Stimulated activated CD8-positive, alpha-beta memory T cell treated with anti-CD3 and anti-CD28 coated beads, Interleukin-7, amount 100 ng/mL, for 1 hour (primary cell): ENCODE measurements at places on chromosomes 5 and 9.

- no peak for DNase-seq
Measured at GRCh38 chr9:92726971-92727715, 37.5 kb downstream of the BICD2 start.

DNA sequence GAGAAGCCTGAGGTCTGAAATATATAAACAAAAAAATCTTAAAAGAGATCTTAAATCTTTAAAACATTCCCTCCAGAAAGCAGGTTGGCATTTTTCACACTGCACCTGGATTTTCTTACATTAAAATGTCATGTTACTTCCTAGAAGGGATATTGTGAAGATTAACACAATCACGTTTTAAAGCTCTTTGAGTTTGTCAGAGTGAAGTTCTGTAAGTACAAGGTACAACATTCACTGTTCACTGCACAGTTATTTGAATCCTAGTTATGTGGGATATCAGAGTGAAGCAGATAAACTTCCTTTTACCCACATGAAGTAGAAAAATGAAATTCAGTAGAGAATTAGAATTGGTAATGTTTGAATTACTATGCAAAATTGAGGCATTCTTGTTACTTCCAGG lies 353.6 kb upstream of the RGMB start:
- DNase-seq: no peak

DNA sequence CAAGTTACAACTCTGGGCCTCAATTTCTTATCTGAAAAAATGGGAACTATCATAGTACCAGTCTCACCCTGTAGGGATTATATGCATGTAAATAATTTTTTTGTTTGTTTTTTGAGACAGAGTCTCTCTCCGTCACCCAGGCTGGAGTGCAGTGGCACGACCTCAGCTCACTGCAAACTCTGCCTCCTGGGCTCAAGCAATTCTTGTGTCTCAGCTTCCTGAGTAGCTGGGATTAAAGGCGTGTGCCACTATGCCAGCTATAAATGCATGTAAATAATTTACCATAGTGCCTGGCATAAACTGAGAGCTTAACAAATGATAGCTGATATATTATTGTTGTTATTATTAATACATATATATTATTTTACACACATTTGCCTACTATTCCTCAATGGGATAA lies 3.0 kb upstream of the ARHGAP26 start:
- DNase-seq: no peak

DNA sequence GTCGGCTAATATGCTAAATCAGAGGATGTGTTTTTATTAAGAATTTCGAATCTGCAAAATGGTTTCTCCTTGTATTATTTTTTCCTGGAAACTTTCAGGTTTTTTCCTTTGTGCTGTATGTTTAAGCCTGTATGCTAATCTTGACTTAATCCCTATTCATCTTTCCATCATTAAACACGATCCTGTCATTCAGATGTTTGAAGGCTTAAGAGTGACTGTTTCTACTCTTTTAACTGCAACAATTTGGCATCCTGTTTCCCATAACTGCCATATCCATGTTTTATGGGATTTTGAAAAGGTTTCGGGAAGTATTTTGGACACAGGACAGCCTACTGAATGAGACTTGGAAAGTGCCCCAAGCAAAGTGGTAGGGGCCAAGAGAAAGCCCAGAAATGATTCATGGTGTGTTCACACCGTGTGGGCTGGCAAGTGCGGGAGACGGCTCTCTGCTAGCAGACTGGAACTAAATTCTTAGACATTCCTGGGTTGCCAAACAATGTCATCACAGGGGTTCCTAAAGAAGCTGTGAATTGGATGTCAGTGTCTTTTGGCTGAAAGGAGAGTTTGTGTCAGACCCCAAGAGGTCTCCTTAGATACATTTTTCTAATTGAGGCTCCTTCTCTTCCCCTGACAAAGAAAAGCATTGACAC lies 125.4 kb upstream of the ADAMTS16 start:
- no peak for DNase-seq

- DNase-seq: no peak
Measured at GRCh38 chr5:129199308-129199707, 104.8 kb downstream of the ISOC1 start.

DNA sequence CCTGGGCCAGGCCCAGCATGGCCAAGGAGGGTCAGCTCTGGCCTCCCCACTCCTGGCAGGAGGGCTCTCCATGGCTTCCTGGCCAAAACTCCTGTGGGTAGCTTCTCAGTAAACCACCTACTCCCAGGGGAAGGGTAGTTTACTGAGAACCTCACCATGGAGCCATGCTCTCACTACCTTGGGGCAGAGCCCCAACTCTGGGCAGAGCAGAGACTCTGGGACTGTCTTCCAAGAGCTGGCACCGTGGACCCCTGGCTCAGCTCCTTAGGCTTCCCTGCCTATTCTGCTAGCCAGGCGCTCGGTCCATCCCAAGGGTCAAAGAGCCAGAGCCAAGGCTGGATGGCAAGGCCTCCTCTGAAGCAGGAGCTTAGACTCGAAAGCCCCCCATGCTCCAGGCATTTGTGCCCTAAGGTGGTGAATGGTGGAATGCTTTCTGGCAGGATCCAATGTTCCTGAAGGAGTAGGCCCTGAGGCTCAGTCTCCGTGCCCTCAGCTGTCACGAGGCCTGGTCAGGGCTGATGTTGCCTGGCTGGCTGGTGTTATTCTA lies 19.6 kb downstream of the TCF7 start:
- DNase-seq: no peak

DNA sequence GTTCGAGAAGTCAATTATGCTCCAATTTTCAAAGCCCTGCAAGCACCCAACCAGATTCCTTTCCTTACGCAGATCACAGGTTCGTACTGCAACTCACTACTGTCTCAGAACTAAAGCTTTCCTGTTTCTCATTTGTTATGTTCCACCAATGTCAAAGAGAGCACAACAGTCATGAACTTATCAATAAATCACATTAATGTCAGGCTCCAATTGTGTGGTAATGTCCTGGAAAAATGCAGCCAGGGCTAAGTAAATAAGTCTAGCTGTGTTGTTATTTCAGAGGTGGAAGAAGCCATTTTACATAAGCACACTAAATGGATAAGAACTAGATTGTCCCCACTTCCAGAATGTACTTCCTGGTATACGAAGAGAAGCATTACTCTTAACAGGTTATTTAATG lies 488.6 kb upstream of the PTGER4 start:
- DNase-seq: no peak

GRCh38 chr5:34034534-34035327 lies 8.3 kb downstream of the C1QTNF3 start:
- DNase-seq: no peak

DNA sequence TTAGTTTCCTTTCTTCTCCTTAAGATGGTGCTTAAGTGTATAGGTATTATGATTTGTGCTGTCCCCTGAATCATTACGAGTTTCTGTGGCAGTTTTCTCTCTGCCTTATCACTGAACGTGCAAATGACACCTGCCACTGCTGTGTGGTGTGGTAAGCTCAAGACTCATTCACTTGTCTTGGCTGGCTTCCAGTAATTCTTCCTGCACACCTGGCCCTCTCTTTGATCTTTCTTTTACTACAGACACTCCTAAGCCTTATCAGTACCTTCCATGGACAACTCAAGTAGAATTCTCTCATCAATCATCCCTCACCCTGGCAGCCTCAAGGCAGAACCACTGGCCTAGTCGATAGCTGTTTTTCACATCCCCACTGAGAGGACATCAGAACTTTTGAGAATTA lies 82.6 kb upstream of the ADAMTS19 start:
- no peak for DNase-seq

DNA sequence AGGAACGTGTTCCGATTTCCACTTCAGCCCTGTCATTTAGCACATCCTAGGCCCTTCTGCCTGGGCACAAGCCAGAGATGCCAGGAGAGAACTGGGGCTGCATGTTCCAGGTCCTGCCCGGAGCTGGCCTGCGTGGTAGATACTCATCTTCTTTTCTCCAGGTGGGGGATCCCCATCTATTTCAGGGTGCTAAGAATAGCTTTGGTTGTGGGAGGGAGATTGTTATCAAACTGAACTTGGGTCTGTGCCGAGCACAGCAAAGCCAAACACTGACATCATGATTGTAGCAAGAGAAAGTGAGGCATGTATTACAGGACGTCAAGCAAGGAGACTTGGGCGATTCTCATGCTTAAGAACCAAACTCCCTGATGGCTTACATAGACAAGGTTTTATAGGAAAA lies 18.2 kb downstream of the C9orf153 start:
- no peak for DNase-seq
